ENCODE measurements at places on chromosomes 2 and 18.

DNA sequence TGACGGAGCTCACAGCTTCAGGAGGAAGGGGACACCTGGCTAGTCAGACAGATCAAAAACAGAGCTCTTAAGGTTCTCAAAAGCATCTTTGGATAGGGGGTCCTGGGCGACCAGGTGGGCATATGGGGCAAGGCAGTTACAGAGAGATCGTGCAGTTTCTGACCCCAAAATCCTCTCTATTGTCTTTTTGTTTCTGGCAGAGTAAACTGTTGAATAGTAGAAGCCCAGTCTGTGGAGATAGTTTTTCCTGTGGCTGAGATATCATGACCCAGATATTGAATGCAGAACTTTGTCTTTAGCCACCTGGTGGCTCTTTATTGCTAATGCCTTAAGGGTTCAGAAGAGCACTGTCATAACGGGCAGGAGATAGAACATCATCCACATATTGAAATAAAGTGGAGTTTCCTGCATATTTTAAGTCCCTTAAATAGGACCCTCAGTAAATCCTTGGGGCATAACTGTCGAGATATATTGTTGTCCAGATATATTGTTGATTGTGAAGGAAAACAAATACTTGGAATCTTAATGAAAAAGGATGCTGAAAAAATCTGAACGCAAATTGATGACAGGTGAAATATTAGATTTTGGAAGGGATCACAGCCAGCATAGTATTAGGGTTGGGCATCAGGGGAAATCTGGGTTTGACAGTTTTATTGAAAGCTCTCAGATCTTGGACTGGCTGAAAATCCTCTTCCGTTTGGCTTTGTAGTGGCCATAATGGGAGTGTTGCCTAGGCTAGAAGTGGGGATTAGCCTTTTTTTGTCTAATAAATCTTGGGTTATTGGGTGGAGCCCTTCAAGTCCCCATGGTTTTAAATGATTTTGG lies 14.1 kb upstream of the ZDBF2 start:
- DNase-seq: peak; percentile 80

GRCh38 chr2:134120733-134121630 lies 132.9 kb upstream of the MGAT5 start:
- DNase-seq: peak; percentile 33

DNA sequence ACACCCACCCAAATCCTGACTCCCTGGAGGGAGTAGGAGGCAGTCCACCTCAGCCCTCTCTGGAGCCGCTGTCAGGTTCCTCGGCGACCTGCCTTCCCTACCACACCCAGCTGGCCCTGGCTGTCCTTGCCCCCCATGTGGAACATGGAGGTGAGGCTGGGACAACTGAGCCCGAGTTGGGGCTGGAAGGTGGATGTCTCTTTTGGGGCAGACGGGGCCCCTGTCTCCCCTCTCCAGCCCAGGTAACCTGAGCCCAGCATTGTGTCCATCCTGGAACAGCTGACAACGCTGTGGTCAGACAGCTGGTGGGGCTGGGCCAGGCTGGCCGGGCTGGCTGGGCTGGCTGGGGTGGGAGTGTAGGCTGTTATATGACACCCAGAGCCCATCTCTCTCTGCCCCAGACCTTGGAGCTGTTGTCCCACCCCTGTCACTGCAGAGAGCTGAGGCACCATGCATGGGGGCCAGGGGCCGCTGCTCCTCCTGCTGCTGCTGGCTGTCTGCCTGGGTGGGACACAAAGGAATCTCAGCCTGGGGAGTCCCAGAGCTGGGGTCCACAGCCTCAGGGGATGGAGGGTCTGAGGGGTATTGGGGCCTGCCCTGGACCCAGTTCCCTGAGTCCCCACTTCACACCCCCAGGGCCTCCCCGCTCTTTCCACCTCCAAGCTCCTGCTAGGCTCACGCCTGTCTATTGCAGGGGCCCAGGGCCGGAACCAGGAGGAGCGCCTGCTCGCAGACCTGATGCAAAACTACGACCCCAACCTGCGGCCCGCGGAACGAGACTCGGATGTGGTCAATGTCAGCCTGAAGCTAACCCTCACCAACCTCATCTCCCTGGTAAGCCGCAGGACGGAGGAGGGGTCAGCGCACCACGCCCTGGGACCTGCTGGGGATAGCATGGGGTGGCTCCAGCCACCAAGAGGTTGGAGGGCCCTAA lies at the start of gene CHRNG:
CHRNG (plus strand) TSS at position 395 of the 934 bp plus-strand sequence; CDS start at position 451, 56 bp downstream.
- no peak for DNase-seq

DNA sequence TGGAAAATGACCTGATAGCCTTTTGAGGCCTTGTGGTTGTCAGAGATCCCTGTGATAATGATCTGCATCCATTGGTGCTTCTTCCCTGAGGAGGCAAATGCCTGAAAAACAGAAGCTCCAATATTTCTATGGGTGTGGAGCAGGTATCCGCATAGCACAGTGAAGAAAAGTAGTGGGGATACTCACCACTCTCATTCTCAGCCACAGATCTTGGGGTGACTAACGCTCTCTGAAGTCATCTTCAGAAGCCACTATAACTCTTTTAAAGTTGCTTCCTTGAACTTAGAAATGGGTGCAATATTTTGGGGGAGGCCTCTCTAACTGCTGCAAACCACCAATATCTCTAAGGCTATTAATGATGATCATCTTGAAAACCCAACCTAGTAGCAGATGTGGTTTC lies 46.2 kb downstream of the ARHGAP15 start:
- DNase-seq: no peak

DNA sequence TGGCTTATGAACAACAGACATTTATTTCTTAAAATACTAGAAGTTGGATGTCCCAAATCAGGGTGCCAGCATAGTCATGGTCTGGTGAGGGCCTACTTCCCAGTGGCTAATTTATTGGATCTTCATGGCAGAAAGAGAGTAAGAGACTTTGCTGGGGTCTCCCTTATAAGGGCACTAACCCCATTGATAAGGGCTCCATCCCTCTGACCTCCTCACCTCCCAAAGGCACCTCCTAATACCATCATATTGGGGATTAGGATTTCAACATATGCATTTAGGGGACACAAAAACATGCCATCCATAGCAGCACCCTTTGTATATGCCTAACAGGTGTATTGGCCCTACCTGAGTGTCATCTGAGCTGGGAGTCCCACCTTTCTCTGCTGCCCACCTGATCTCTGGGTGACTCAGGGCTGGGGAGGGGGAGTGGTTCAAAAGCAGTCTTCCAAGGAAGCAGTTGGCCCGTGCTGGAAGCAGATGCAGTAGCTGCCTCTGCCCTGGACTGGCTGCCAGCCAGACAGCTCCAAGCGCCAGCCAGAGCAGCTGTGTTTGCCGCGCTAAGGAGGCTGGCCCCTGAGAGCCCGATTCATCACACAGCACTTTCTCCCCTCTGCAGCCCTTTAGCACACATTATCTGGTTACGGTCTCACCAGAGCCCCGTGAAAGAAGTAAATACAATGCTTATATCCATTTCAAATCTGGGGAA lies 84.6 kb downstream of the SMAD7 start:
- no peak for DNase-seq

DNA sequence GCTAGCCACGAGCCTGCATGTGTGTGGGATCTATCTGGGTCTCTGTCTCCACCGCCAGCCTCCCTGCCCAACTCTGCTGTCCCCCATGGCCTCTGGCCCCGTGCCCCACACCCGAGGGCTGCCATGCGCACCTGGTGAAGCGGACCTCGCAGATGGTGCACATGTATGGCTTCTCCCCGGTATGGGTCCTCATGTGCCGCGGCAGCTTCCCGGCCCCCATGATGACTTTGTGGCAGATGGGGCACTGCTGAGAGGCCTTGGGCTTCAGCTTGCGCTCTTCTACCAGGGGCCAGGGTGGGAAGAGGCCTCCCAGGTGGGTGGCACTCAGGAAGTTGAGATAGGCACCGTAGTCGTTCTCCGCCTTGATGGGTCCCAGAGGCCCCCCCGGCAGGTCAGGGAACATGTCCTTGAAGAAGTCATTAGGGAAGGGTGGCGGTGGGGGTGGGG lies 109.3 kb upstream of the SMAD2 start:
- no peak for DNase-seq

DNA sequence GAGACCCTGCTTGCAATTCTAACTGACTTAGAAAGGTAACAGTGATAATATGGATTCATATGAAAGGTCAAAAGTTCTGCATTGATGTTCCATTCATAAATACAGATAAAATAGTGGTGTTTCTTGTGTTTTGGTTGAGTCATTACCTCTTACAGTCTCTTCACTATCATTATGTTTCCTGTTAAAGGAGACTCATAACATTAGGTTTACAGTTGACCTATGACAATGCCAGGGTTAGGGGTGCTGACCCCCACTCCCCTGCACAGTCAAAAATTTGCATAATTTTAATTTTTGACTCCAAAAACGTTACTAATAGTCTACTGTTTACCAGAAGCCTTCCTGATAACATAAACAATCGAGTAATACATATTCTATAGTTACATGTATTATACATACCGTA lies 75.4 kb downstream of the VRK2 start:
- DNase-seq: no peak

GRCh38 chr2:47551800-47552525 lies 149.0 kb downstream of the MSH2 start:
- no peak for DNase-seq

DNA sequence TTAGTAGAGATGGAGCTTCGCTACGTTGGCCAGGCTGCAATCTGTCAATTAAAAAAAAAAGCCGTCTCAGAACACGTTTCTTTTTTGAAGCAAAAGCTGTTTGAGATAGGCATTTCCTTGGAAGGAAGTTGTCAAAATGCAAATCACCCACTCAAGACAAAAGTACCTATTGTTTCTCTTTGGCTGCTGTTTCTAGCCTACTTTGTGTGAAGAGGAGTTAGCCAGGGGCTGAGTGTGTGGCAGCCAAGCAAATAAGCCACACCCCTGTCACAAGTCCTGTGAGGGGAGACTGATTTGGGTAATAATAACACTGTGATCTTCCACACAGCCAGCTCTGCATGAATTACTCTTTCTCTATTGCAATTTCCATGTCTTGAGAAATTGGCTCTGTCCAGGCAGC lies 47.4 kb upstream of the CDCA7 start:
- DNase-seq: no peak

DNA sequence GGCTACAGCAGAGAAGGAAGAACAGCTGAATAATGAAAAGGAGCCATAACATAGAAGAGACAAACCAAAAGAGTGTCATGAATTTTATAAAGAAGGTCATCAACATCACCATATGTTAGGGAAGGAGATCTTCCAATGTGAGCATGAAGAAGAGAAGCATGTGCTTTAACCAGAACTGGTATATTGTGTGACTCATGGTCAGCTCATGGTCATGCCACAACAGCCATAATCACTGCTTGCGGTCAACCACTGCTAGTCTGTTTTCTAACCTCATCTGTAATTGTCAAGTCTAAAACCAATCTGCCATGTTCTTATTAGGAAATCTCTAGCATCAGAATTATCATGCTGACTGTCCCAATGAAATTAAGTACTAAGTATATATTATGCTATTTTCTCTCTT lies 204.1 kb upstream of the VRK2 start:
- peak; percentile 80 for DNase-seq

DNA sequence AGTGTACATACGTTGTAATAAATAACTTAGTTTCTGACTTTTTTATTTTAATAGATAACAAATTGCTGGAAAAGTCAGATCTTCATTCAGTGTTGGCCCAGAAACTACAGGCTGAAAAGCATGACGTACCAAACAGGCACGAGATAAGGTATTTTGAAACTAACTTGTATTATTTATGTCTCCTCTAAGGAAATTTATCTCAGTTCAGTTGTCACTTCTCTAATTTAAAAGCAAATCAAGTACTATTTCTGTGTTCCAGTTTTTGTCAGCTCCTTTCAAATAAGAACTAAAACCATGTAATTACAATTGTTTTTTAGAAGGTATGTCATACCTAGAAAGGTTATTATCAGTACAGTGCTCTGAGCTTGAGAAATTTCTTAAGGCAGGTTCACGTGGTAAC lies 4.6 kb downstream of the ATG16L1 start:
- DNase-seq: no peak

GRCh38 chr18:40407909-40408308 lies 1547.1 kb upstream of the PIK3C3 start:
- DNase-seq: no peak

GRCh38 chr2:72719416-72719815 lies 106.4 kb downstream of the EXOC6B start:
- DNase-seq: no peak
